ENCODE measurements at places on chromosomes 2 and 18.

GRCh38 chr2:152038441-152038958 is 60.3 kb downstream of the CACNB4 start:
- no peak for DNase-seq

- DNase-seq = no peak
Measured at GRCh38 chr2:136175466-136175865, 57.5 kb upstream of the CXCR4 start.

- peak; percentile 49 for DNase-seq
Measured at GRCh38 chr2:238864207-238865014, 16.5 kb downstream of the TWIST2 start.

DNA sequence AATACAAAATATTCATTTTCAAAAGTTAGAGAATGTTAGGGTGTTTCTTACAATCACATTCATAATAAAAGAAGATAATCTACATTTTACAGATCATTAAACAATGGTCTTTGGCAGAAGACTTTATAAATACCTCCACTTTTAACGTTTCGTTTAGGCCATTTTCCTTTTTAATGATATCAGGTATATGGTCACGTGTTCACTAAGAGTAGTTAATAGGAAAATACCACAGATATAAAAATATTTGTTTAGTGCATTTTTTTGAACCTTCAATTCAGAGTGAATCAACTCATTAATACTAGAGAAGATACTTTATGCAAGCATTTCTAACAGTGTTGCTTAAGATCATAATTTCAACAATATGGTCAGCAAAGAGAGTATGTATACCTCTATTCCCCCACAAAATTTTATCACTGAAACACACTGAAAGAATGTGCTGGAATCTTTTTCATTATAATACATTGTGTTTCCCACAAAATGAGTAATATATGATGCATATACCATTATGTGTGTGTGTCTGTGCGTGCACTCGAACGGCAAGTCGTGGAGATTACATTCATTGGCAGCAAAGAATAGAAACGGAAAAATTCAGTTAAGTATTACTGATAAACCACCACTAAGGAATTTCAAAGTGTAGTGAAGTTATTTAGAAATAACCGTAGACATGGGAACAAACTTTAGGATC is 319.9 kb upstream of the THUMPD2 start:
- DNase-seq = no peak

GRCh38 chr2:126657636-126658318 is 1.8 kb downstream of the GYPC start:
- DNase-seq = no peak

- DNase-seq = no peak
Measured at GRCh38 chr18:44909191-44909719, 228.6 kb downstream of the SETBP1 start.

GRCh38 chr2:106159866-106160785 is 34.0 kb downstream of the UXS1 start:
- no peak for DNase-seq

- DNase-seq = no peak
Measured at GRCh38 chr18:75472906-75473305, 45.4 kb upstream of the SMIM21 start.

DNA sequence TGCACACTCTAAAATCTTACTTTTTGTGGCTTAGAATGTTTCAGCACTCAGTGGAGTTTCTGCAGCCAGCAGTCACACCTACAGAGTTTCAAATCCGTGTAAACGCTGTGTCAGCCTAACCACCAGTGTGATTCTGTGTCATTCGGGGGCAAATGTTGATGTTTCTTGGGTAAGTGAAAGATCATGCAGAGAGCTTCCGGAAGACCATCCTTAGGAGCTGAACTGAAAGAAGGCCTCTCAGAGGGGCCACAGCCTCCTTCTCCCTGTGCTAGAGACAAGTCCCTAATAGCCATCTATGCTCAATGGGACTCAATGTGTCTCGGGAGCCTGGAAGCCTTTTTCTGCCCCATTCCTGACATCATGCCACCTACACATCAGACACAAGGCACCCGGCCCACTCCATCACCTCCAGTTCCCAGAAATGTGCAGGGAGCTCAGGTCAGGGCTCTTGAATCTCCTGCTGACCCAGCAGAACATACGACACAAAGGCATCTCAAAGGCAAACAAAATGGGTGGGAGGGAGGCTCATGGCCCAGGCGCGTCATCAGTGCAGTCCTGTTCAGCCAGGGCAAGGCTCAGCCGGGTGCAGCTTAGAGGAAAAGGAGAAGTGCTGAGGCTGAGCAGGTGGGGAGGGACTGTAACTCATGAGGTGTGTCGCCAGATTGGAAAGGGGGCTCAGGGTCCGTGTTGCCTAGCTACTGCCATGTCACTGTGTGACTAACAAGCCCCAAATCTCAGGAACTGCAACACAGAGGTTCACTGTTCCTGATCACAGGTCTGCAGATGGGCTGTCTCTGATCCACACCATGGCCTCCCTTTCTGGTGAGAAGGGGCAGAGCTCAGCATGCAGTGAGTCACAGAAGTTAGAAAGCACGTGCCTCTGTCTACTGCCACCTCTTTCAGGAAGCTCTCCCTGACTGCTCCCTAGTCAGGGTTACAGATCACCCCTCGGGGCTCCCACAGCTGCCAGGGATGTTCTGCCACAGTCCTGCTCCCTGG is 82.0 kb downstream of the SMAD7 start:
- no peak for DNase-seq

GRCh38 chr2:238911376-238912227 is 63.7 kb downstream of the TWIST2 start:
- DNase-seq = no peak

GRCh38 chr2:229543176-229543873 is 171.0 kb downstream of the DNER start:
- DNase-seq = no peak

- DNase-seq = no peak
Measured at GRCh38 chr18:55786651-55787272, 198.8 kb upstream of the TCF4 start.

DNA sequence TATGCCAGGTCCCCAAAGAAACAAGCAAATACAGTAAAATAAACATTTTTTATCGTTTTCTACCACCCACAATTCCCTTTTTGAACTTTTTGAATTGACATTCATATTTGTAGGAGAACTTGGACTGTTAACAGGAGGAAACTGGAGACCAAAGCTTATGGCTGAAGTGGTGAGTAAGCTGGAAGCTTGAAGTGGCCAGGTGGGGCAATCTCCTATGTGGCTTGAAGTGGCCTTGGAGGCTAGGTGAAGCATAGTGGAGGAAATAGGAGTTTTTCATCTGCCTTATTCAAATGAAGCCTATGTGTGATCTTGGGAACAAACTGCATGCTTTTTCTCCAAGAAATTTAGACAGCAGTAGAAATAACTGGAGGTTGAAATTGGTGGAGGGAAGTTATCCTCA is 962.9 kb upstream of the FANCL start:
- DNase-seq = no peak

DNA sequence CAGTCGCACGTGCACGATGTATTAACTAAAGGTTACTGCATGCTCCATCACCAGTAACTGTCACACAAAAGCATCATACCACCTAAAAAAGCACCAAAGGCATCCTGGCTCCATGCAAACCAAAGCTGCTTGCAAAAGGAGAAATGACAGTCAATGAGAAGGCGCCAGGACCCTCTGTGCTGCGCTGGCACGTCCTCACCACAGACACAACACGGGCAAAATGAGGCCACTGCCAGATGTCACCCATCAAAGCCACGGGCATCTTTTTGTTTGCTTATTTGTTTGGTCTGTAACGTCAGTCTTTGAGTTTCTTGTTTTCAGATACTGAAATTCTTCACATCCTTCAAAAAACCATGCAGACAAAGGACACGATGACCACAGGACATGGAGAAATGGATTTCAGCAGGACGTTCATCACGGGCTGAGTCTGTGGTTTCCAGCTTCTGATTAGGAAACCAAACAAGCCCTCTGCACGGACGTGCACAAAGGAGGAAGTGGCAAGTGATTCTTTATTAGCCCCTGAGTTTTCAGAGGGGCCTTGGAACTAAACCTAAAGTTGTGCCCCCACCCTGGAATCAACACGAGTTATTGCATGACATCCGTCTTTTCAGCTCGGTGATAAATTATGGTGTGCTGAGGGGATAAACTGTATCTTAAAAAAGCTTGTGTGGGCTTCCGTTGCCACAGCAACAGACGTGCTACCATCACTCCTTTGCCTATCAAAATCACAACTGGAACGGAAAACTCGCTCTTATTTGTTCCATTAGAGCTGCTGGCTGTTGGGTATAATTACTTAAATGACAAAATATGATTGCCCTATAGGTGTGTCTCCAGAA is 181.8 kb downstream of the EIPR1 start:
- DNase-seq = no peak

- DNase-seq = no peak
Measured at GRCh38 chr18:50675043-50675442, 115.2 kb downstream of the MAPK4 start.

DNA sequence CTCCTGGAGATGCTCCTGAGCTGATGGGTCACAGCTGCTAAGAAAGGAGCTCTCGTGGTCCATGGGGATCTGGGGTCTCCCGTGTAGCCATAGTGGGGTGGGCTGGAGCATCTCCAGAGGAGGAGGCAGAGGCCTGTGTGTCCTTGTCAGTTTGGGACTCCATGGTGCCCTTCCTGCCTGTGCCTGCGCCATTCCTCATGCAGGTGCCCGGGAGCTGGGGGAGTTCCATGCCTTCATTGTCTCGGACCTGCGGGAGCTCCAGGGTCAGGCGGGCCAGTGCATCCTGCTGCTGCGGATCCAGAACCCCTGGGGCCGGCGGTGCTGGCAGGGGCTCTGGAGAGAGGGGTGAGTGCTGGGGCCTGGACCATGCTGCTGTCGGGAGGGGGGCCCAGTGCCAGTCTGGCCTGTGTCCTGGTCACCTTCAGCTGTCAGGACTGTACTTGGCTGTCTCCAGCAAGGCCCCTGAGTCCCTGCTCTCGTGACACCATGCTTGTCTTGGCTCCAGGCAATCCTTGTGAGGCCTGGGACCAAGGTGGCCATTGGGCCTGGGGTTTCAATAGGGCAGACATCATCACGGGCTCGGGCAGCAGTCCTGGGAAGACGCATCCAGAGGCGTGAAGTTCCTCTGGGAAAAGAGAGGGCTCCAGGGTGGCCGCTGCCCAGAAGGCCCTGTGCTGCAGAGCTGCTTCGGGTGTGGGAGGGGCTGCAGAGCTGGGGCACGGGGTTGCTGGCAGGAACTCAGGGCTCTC is 7.3 kb downstream of the CAPN10 start:
- DNase-seq = no peak

DNA sequence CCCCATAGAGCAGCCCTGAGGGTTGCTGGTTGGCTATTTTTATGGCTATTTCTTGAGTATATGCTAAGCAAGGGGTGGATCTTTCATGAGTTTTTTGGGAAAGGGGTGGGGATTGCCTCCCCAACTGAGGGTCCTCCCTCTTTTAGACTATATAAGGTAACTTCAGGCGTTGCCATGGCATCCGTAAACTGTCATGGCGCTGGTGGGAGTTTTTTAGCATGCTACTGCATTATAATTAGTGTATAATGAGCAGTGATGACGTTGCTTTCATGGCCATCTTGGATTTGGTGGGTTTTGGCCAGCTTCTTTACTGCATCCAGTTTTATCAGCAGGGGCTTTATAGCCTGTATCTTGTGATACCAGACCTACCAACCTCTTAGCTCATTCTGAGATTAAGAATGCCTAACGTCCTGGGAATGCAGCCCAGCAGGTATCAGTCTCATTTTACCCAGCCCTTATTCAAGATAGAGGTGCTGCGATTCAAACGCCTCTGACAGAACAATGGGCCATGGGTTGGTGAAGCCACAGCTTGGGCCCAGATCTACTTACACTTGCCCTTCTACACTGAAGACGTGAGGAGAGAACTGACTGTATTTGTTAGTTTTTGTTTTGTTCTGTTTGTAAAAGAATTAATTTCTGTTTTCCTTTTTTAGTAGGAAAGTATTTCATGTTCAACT is 53.8 kb upstream of the TMEM163 start:
- DNase-seq = no peak

GRCh38 chr2:17646081-17646554 is 105.6 kb downstream of the VSNL1 start:
- DNase-seq = peak; percentile 63

DNA sequence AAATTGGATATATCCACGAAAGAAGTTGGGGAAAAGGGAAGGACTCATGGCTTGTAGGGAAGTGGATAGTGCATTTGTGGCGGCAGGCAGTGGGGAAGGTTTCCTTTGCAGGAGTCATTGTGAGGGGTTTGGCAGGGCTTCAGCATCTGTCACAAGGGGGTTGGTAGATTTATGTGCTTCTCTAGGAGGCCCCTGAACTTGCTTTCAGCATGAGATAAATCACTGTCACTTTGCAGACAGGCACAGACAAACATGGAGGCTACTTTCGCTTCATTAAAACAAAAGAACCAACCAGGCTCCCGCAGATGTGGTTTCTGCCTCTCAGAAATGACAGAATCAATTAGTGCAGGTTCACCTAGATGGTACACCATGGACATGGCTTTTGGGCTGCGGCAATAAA is 340.7 kb downstream of the TGIF1 start:
- DNase-seq = peak; percentile 87

DNA sequence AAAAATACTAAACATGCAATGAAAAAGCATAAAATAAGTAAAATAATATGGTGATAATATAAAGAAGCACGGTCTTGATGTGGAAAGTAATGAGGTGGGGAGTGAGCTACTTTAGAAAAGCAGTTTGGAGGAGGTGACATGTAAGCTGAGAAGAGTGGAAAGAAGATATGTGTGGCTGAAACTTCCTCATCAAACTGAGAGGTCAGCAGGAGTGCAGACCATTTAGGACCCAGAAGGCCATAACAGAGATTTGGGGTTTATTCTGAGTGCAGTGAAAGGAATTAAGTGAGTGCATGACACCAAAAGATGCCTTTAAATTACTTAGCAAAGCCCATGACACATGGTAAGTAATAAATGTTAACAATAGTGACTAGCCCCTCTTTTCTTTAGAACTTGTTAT is 24.4 kb upstream of the TMEM182 start:
- DNase-seq = no peak

Measured in NCI-H446 treated with DMSO at 0.1 percent for 48 hours (cell line).